Cerebellar nuclear complex (tissue), 1 donor: ENCODE measurements at places on chromosomes 12 and 14.

DNA sequence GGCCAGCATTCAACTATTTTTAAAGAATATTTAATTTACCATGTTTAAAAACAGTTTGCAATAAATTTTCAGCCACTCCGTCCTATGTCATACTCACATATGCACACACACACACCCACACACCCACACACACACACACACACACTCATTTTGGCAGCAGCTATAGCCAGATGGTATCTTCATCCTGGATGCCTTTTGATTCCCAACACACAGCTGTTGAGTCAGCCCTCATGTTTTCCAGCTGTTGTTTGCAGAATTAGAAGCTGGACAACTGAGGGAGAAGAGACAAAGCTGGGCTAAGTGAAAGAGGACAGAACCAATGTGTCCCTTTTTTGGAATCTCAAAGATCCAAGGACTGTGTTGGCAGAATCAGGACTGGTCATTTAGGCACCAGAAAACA, 80.0 kb upstream of the EGLN3 start:
- no peak for DNase-seq

DNA sequence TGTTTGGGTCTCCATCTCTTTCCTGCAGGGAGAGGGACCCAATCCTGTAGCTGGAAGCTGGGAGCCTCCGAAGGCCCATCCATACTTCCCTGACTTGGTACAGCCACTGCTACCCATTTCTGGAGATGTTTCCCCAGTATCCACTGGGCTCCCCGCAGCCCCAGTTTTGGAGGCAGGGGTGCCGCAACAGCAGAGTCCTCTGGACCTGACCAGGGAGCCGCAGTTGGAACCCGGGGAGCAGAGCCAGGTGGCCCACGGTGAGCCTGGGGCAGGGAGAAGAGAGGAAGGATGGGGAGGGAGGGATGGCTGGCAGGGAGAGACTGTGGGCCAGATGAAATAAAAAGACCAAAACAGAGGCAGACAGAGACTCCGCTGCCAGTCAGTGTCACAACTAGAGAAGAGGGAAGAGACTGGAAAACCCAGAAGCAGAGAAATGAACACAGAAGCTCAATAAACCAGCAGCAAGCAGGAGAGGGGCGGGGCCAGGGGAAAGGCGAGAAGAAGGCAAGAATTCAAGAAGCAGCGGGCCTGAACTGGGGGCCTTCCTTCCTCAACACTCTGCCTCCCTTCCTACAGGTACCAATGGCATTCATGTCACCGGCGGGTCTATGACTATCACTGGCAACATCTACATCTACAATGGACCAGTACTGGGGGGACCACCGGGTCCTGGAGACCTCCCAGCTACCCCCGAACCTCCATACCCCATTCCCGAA, 6.3 kb downstream of the LTBR start:
- DNase-seq: no peak

- no peak for DNase-seq
Measured at GRCh38 chr12:31023271-31023724, 50.4 kb upstream of the DDX11 start.

DNA sequence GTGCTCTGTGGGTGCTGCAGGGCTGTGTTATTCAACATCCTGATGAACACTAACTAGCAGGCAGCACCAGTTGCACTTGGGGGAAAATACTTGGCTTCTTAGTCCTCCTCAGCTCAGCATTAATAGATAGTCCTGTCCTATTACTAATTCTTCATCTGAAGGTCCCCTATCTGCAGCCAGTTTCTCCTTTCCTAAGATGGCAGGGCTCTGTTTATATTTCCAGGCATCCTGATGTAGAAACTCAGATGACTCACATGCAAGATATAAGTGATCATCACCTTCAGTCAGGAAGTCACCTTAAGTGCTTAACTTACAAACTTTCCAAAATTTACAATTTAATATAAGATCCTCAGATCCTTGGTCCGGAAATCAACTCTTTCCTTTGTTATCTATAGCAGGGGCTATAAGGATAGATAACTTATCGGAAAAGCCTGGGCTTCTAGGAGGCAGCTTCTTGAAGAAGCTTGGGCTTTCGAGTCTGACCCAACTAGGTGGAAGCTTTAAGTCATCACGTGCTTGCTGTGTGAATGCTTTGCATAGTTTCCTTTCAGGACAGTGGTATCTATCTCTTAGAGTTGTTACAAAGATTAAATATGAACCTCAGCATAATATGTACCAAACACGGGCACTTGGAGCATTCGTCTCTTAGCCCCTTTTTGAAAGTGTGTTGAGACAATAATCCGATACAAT, 181.0 kb upstream of the GRIP1 start:
- DNase-seq: no peak

- no peak for DNase-seq
Measured at GRCh38 chr12:88571543-88571942, 8.7 kb downstream of the KITLG start.

- DNase-seq: no peak
Measured at GRCh38 chr12:120625557-120626419, 14.6 kb upstream of the CABP1 start.

DNA sequence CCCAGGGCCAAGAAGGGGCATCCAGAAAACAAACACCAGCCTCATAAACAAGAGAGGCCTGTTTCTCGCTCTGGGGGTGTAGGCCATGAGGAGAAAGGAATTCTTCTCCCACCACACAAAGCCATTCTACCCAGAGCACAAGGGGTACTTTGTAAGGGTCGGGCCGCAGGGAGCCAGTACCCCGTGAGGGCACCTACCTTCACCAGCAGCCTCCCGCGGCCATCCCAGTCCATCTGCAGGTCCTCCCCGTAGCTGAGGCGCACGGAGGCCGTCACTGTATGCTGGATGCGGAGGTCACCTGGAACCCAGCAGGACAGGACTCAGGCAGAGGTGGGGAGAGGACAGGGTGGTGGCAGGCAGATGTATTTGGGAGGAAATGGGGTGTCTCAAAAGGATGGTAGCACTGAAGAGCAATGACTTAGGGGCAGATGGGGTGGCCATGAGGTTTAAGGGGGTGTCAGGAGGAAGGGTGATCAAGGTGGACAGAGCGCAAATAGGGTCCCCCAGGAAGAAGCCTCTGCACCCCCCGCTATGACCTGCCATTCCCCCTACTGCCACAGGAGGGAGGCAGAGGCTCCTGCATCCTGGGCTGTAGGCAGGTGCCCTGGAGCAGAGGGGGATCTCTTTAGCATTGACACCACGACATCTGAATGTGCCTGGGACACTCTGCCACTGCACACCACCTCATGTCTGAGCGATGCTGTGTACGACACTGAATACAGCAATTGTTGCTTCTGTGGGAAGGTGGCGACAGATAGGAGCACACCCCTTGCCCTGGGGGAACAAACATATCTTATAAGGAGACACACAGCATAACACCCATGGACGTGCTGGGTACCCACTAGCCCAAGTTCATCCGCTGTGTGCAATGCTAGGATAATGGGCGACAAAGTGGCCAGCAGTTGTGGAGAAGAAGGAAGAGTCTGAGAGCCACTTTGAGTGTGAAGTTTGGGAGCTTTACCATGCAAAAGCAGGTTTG, 61.4 kb downstream of the VWF start:
- DNase-seq: no peak

DNA sequence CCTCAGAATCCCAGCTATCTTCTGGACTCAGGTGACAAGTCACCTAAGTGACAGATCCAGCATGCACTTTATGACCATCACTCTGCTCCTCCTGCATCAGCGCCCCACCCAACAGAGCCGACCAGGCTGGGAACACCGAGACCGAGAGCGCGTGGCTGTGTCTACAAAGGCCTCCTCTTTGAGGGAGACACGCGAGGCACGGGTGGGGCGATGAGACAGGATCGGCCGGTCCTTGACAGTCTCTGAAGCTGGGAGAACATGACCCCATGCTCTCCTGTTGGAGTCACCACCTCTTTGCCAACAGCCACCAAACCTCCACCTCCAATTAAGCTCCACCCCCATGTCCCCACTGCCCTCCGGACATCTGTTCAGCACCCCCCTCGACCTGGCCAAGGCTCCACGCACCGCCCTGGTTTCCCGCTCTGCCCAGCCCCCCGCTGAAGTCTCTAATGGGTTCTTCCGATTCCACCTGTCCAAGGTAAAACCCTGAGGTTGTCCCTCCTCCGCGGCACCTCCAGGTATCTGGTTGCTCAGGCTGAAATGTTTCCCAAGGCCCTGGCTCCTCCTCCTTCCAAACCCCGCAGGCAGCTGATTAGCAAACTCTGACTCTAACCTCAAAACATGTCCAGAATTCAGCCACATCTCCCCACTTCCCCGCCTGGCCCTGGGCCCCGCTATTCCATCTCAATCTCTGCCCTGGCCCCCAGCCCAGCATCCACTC, 31.5 kb downstream of the HSP90AA1 start:
- no peak for DNase-seq

GRCh38 chr14:29016050-29016900, 249.7 kb downstream of the FOXG1 start:
- DNase-seq: no peak

- DNase-seq: no peak
Measured at GRCh38 chr14:104114421-104115130, 23.8 kb upstream of the KIF26A start.

DNA sequence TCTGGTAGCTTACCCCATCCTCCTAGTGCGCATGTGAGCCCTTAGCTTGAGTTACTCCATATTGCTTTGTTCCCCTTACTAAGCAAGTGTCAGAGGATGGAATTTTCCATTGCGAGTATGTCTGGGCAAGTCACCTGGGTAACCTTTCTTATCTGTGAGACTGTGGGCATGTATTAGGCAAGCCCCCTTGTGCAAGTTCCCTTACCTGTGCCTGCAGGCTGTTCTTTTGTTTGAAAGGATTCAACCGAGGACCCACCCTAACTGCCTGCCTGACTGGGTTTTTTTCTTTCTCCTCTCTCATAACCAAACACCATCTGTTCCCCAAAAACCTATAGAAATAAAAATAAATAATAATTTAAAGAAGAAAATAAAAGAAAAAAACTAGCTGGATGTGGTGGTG, 22.3 kb upstream of the PPP2R5E start:
- no peak for DNase-seq

DNA sequence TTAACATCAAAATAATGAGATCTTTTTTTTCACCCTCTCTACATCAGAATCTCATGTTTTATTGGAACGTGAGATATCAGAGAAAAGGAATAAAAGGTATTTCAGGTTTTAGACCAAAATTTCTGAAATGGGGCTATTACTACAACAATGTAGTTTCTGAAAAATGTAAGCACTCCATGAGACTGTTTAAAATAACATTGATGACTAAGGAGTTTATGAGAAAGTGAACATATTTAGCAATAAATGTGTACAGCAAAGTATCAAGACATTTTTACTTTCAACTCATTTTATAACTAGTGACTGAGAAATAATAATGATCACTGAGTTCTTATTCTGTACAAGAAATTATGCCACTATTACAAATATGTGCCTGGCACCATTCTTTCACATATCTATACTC, 39.3 kb upstream of the ABCC9 start:
- no peak for DNase-seq

- DNase-seq: no peak
Measured at GRCh38 chr14:100840286-100841065, 14.6 kb downstream of the MEG3 start.

DNA sequence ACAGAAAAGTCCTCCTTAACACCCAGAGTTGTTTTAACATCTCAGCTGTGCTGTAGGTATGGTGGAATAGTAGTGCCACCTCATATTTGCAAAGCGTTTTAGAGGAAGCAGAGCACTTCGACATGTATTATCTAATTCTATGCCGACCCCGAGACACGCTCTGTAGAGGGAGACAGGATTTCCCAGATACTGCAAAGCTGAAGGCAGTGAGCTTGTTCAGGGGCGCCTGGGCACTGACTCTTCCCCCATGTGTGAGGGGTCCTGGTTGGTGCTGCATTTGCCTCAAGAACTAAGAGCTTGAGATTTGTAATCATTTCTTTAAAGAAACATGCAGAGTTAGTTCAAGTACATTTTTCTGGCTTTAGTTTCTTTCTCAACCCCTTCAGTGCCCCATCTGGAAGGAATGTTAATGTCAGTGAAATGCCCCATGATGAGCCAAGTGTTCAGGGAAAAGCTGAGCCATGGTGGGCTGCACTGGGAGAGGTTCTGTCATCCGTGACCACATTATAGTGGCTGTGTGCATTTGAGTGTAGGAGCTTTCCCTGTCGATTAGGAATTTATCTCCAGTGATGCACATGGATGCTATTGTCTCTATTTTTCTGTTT, 66.3 kb downstream of the MBIP start:
- DNase-seq: no peak

DNA sequence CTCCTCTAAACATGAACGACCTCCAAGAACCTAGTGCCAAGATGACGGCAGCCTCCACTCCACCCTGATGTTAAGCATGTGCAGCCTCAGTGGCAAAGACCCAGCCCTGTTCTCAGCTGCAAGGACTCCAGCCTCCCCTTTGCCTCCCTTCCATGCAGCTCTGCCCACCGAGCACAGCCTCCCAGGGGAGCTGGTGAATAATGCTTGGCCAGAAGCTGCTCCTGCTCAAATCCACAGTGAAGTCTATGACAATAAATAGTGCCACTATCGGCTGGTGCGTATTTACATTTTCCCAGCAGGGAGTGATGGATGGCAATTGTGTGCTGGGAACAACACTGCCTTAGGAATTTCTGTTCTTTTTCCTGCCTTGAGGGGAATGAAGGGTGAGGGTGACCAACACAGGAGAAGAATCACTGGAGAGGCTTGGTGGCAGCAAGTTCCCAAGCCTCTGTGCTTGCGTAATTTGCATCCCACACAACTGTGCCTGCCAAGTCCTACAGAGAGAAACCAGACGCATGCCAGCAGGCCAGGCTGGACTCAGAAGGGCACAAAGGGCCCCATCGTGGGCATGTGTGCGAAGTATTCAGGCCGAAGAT, 29.9 kb upstream of the TC2N start:
- DNase-seq: no peak

DNA sequence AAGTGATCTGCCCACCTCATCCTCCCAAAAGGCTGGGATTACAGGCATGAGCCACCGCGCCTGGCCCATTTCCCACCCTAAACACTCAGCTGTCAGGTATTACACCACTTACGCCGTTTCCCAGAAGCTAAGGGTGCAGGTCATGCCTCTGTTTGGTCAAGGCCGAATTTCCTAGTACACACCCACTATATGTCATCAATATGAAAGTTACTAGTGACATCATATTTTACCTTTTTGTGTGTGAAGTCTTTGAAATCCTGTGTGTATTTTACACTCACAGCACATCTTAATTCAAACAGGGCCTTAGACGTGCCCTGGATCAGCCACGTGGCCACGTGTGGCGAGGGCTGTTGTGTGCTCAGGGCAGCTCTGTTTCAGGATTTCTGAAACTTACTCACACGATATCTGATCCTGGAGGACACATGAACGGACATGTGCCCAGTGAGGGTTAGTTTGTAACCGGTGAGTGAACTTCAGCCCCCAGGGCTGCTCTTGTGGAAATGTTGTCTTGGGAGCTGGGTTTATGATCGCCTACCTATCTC, 51.8 kb downstream of the GLT1D1 start:
- no peak for DNase-seq

DNA sequence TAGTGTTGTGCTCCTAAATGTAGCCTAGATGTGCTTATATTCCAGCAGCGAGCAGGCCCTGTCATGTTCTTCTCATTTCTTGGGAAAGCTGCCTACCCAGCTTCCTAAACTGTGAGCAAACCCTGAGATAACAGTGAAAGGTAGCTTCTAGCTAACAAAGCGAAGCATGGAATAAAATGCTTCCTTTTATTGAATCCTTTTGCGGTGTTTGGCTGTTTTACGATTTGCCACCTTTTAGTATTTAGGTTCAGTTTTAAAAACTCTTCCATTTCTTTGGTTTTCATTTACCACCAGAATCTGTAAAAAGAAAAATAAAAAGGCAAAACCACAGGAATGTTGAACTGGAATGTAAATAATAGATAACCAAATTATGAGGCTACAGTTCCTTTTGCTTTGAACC, 5.0 kb upstream of the PKP2 start:
- no peak for DNase-seq
